ENCODE measurements at places on chromosomes 1 and 21.

- DNase-seq: no peak
Observed at GRCh38 chr1:234539666-234540403, 60.9 kb upstream of the TARBP1 start.

GRCh38 chr1:236429715-236430274 lies 35.7 kb downstream of the EDARADD start:
- DNase-seq: no peak

GRCh38 chr1:24572301-24572700 lies 16.4 kb downstream of the NCMAP start:
- no peak for DNase-seq

- no peak for DNase-seq
Observed at GRCh38 chr1:60894130-60894529, 188.2 kb upstream of the NFIA start.

DNA sequence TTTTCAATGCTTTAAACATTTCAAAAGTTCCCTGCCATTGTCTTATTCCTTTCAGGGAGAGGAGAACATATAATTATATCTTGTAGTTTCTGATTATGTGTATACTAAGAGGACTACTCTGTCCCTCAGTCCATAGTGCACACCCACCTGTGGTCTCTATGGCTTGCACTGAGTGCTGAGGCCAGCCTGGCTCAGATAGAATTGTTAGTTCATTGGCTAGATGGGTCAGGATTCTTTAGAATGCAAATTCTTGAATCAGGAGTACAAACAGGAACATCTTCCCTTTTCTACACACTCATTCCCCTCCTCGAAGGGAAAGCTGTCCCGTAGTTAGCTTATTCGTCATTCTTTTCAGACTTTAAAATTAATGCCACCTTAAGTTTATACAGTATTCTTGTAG lies 8.2 kb downstream of the BACH1 start:
- no peak for DNase-seq

DNA sequence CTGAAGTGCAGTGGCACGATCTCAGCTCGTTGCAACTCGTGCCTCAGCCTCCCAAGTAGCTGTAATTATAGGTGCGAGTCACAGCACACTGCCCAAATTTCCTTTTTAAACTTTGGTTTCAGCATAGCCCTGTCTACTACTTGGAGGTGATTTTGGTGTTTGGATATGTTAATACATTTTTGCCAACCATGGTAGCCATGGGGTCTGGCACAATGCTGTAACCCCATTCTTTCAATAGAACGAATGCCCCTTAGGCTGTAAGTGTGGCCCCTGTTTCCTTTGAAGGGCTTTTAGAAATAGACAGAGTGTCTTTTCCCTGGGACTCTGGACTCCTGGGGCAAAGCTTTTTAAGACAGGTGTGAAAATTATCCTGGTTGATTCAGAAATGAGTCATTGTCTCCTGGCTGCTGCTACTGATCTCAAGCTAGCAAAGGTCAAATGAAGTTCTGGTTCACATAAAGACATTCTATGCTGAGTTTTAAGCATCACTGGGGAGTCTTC lies 141.1 kb upstream of the RUNX1 start:
- DNase-seq: peak; percentile 86

GRCh38 chr1:206003854-206004800 lies 932 bp upstream of the RAB7B start:
- DNase-seq: peak; percentile 14

- DNase-seq: no peak
Observed at GRCh38 chr1:24619376-24619775, 23.7 kb upstream of the SRRM1 start.

- no peak for DNase-seq
Observed at GRCh38 chr1:67053535-67053784, 488 bp downstream of the SLC35D1 start.

GRCh38 chr21:34812504-34813265 lies 143.9 kb downstream of the CLIC6 start:
- peak; percentile 82 for DNase-seq

DNA sequence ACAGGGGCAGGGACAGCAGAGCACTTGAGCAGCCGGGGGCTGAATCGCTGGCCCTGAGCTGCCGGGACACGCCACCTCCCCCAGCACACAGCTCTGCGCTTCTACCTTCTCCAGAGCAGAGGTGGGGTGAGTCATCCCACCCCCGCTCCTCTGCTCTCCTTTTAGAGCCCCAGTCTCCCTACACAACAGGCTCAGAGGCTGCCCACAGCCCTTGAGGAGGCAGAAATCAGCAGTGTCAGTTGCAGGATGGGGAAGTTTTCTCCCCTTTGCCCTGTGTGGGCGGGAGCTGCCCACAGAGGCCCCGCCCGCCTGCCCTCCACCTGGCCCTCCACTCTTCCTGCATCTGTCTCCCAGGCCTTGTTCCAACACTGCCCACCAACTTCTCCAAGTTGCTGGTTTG lies 94.6 kb downstream of the STUM start:
- peak; percentile 90 for DNase-seq

DNA sequence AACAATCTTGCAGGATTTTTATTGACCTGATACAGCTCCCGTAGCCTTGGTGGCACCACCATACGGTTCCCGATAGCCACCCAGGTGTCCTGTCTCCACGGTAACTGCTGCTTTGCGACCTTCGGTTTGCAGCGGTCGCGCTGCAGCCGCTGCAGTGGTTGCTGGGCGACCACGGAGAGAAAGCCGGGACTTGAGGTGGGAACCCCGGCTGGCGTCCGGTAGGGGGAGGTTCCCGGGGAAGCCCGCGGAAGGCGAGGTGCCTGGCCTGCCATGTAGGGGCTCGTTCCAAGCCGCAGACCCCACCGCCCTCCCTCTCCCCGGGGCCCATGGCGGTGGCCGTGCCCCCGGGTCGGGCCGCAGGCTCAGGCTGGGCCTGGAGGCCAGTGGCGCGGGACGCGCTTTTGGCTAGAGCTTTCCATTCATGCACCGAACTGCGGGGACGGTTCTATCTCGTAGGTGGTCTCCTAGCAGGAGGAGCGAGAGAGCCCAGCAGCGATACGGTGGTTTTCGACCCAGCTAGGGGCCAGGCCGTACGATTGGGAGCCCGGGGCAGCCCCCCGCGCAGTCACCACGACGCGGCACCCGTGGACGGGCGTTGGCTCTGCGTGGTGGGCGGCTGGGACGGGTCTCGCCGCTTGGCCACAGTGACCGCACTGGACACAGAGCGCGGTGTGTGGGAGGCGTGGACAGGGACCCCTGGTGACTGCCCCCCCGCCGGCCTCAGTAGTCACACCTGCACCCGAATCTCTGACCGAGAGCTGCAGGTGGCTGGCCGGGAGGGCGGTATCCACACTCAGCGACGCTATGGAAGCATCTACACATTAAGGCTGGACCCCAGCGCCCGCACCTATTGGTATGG lies at the start of gene KLHDC9:
Gene KLHDC9 (plus strand): TSS at position 152 of the 859 bp plus-strand sequence. CDS start 175 bp downstream, at position 327.
- DNase-seq: peak; percentile 68

GRCh38 chr21:14957836-14958235 lies 107.0 kb downstream of the NRIP1 start:
- DNase-seq: peak; percentile 59

- DNase-seq: peak; percentile 36
Observed at GRCh38 chr1:181127898-181128453, 39.5 kb downstream of the IER5 start.

DNA sequence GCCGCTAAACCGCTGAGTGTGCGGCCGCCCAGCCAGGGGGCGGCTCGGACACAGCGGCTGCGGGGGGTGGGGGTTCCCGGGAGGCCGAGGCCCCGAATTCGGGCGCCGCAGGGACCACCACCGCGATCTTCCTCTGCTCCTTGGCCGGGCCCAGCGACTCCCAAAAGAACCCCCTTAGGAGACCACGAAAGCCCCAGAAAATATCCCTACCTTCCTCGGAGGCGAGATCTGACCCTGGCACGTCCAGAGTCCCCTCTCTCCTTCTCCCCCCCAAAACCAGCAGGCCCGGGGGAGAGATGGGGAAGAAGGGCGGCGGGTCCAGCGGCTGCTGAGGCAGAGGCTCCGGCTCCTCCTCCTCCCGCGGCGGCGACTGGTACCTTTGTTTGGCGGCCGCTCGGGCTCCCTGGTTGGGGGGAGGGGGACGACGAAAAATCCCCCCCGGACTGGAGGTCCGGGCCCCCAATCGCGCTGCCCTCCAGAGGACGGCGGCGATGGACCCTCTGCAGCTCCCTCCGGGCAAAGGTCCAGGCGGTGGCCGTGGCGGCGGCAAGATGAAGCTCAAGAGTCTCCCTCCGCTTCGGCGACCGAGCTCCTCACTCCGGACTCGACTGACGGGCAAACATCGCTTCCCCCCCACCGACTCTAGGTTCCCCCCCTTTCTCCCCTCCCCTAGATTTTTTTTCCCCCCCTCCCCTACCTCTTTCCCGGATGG lies at the start of gene ARID4B:
Gene ARID4B (minus strand): TSS at position 621 of the 712 bp plus-strand sequence. CDS start 1,260 bp downstream, outside the sequence.
- no peak for DNase-seq

DNA sequence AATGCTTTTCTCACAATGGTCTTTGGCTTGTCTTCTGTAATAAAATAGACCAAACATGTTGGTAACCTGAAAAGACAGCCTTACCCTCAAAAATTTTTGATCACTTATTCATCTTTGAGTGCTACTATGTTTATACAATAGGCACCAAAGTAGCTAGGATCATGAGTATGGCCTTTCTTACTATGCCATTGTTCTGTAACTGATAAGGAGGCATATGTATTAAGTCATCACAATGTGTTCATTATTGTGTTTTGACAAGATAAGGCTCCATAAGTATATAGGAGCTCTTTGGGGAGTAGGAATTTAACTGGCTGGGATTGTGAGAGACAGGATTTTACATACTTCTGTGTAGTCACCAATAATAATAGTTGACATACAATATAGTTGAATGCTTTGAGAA lies 675 bp downstream of the TMCO2 start:
- no peak for DNase-seq

DNA sequence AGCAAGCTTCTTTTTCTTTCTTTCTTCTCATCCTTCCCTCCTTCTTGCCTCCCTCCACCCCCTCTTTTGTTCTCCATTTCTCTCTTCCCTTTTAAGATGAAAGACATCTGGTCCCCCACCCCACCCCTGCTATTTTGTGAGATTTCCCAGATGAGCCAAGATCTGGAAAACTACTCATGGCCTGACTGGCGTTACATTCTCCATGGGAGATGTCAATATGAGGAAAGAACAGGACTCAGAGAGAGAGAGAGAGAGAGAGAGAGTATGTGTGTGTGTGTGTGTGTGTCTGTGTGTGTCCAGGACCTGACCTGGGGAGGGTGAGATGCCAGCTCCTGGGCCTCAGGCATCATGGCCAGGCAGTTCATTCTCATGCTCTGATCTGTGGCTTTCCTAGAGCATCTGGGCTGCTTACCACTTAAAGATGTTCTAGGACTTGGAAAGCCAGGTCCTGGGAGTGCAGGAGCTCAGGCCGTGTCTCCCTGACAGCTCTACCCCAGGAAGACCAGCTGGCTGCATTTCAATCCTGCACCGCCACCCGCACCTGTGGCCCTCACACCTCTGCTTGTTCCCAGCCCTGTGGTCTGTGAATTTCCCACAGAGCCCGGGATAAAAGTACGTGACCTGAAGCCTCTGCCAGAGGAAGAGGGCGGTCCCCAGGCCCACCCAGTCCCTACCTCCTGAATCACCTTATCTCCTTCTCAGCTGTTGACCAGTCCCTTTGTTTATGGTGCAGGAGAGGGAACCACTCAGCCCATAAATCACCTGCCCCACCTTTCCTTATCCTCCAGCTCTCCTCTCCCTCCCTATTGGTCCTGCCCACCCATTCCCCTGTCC lies 3.2 kb upstream of the BEST4 start:
- no peak for DNase-seq

DNA sequence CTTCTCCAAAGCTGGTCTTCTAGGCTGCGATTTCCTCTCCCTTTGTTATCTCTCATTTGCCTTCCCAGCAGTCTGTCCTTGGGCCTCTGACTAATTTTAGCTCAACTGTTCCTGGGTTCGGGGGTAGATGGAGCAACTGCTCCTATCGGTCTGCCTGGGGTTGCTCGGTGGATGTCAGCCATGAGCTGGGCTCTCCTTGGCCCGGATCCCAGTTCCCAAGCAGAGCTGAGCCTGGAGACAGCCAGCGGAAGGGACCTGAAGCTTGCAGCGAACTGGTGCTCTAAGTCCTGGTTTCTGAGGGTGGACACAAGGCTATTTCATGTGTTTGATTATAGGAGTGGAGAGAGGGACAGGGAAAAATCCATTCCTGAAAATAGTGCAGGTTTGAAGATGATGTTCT lies 423.0 kb downstream of the RPS6KC1 start:
- DNase-seq: no peak
